Stomach (tissue), 19 donors: ENCODE measurements at places on chromosomes 2 and 18. TPM values are rescaled to one million over a fixed set of nuclear protein-coding genes. Genes with fewer than 3 reads are reported as not detected.

GRCh38 chr18:1102848-1103247, 198.2 kb downstream of the ADCYAP1 start:
- DNase-seq = no peak

- no peak for DNase-seq
Observed at GRCh38 chr2:176107731-176108181, 676 bp downstream of the HOXD11 start.

GRCh38 chr2:48467637-48468036, 62.3 kb upstream of the STON1 start:
- no peak for DNase-seq

- no peak for DNase-seq
Observed at GRCh38 chr18:30908381-30908780, 134.2 kb downstream of the DSC3 start.

GRCh38 chr2:163652751-163653150, 83.1 kb downstream of the FIGN start:
- no peak for DNase-seq

DNA sequence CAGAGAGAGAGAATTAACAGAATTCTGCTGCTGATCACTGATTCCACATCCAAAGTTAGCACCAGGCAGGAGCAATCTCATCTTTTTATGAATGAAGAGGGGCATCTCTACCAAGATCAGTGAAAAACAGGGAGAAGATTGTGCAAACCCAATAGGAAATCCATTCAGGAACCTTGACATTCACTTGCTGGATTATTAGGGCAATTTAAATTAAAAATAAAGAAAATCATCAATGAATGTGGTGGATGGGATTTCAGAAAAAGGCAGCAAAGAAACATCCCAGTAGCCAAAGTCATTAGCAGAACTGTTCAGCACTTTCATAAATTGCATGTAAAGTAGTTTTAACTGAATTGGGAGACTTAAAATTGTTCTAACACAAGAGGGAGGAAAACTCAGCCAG, 423.2 kb downstream of the TGIF1 start:
- DNase-seq = no peak

DNA sequence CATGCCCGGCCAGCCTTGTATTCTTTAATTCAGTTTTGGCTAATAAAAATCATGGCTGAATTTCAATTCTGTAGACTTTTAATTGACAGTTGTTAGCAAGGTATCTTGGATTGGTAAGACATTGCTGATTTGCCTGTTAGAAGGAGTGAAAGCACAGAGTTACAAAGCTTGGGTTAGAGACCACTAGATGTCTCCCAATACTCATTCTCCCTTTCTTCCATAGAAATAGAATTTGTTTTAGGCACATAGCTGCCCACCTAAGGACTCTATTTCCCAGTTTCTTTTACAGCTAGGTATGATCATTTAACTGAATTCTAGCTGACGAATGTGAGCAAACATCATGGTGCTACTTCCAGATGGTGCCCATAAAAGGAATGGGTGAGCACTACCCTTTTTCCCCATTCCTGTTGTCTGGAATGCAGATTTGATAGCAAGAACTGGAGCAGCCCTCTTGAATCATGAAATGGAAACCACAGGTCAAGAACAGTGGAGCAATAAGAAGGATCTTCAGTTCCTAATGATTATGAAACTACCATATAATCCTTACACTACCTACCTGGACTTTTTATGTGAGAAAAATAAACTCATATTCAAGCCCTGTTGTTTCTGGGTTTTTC, 17.5 kb downstream of the PECR start:
- no peak for DNase-seq

DNA sequence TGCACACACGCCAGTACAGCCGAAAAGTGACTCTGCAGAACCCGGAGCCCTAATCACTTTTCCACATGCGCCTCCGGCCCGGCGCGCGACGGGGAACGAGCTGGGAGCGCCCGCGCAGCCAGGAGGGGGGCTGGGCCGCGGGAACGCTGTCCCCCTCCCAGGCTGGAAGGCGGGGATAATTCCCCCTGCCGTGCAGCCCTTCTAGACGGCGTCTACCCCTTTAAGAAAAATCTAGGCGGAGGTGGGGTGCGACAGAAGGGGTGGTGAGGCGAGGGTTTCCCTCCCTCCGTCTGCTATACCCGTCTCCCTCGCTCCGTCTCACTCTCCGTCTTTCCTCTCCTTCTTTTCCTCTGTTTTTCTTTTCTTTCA, 2.4 kb downstream of the CYP26B1 start:
- DNase-seq = peak; percentile 25

GRCh38 chr2:207567671-207568070, 37.9 kb downstream of the CREB1 start:
- DNase-seq = no peak

DNA sequence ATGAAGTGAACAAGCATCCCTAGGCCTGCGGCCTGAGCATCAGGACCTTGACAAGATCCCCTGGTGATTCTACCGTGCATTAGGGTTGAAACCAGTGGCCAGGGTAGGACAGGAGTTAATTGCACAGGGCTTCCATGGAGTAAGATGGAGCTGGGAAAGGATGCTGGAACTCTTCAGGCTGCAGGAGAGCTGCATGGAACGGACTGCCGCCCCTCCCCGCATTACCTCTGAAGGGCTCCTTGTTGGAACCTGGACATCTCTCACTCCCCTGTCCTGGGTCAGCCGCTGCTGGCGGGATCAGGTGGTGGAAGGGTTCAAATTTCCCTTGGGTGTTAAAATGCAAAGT, 156.6 kb upstream of the ID2 start:
- DNase-seq = no peak

DNA sequence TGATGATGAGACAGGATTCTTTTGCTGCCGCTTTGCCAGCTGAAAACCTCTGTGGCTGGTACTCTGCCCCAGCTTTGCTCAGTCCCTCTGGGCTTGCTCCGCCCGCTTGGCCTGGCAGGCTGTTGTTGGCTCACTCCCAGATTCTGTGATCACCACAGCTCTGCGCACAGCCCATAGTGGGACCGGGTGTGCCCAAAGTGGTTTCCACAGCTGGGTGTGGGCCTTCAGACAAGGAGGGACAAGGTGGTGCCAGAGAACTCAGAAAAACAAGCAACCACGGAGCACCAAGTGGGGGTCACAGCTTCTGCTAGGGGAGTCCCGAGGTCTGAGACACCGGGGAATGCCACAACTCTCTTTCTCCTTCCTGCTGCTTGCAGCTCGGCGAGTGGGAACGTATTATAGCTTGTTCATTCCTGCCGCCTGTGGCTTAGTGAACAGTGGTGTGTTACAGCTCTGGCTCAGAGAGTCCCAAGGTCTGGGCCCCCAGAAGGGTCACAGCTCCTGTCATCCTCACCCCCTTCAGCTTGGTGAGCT, 9.2 kb upstream of the KYNU start:
- DNase-seq = peak; percentile 77

DNA sequence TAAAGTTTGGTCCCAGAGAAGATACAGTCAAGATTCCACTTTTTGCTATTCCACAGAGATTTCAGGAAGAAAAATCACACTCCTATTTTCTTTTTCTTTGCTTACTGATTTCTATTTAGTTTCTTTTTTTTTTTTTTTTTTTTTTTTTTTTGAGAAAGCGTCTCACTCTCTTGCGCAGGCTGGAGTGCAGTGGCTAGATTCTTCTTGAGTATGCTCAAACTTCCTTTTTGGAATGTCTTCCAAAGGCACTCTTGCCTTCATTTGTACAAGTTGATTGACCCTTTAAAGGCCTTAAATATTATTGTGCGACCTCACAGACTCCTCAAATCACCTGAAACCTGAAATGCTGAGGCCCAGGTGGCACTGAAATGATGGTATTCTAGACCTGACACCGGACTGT, 9.6 kb downstream of the SCN1A start:
- DNase-seq = no peak

GRCh38 chr2:229635371-229635680, 79.0 kb downstream of the DNER start:
- DNase-seq = no peak

DNA sequence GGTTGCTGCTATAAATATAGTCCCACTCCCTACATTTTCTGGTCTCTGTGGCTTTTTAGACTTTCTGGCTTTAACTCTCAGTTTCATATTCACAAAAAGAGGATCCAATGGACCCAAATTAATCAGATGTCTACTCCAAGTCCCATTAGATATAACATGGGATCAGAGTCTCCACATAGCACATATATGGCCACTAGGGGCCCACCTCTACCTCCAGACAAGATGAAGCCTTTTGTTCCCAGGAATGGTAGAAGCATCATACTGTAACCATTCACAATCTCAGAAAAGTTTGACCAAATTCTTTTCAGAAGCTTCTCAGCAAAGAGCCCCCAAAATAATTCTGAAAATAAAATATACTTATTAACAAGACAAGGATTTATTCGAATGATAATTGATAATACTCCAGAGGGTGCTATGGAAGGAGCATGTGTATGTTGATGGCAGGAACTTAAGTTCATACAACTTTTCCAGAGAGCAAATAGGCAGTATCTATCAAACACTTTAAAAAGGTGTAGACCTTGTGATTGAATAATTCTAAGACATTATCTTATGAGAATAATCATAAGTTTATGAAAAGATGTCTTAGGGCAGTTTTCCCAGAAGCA, 382.3 kb upstream of the CRIM1 start:
- no peak for DNase-seq

- no peak for DNase-seq
Observed at GRCh38 chr18:46402396-46402795, 254.6 kb downstream of the LOXHD1 start.

DNA sequence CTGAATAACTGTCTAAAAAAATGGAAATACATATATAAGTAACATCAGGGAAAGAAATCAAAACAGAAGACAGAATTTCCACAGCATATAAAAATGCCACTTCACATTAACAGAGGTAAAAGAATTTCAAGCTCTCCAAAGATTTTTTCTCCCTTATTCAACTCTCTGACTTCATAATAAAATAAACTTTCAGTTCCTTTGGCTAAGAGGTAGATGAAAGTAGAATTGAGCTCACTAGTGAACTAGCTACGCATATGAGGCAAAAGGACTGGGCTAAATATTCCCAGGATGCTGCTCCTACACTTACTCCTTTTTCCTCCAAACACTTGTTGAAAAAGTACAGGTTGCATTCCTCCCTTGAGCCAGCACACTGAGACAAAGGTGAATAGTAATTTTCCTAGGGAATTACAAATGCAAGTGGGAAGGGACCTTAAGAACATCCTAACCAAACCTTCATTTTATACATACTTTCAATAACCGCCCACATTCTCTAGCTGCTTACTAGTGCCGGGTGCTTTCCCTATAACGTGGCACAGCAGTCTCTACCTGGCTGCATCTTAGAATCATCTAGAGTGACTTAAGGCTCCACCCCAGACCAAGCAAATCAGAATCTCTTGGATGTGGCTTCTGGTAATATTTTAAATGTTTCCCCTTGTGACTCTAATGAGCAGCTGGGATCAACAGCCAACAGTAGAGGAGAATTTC, 136.6 kb downstream of the MTCL1 start:
- DNase-seq = no peak

DNA sequence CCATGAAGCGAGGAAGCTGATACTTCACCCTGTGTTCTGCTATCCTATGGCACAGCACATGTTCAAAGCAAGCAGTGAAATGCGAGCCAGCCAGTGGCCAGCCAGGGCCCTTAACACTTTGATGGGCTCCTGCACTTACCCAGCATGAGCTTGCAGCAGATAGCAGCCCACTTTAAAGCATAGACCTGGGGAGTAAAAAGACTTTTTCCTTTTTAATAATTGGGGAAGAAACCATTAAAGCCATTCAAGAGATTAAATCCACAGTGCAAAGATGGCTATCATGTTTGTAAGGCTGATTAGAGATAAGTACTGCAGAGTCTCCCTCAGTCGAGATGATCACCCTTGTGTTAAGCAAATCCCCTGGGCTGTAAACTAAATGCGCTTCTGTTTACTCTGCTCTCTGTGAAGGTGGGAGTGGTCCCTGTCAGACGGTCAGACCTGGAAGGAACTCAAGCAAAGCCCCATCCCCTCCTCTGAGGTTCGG, 15.7 kb downstream of the CCBE1 start:
- no peak for DNase-seq

- no peak for DNase-seq
Observed at GRCh38 chr2:149050188-149050587, 11.7 kb downstream of the LYPD6B start.

DNA sequence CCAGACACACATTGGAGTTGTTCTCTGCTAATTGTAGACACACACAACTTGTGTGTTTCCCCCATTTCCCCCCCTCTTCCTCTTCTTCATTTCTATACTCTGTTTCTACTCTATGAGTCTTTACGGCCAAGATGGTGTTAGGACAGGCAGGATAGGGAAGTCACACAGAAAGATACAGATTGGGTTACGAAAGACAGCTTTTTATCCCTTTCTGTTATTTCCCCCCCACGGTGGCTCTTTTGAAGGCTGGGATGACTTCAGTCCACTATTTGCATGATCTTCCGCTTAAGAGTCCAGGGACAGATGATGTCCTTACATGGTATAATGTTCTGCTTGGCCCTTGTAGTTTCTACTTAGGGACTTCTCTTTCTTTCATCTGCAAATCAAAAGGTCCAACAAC, 1.6 kb upstream of the EMILIN2 start:
- DNase-seq = no peak

The SP140L gene
- total RNA-seq = 56.7 TPM

The DUSP19 gene
- 3.5 TPM for total RNA-seq

The RMND5A gene
- 46.9 TPM for total RNA-seq

The ZBTB7C gene
- 10.1 TPM for total RNA-seq

The CRYGC gene
- total RNA-seq = not detected

The GPR45 gene
- total RNA-seq = not detected
